ENCODE measurements at places on chromosomes 11 and 22. TPM values are rescaled to one million over a fixed set of nuclear protein-coding genes. Genes with fewer than 3 reads are reported as not detected.

The ALG9 gene
- polyA plus RNA-seq = 32.5 TPM

The ANGPTL5 gene
- polyA plus RNA-seq = 5.0 TPM

The SPECC1L gene
- polyA plus RNA-seq = 33.3 TPM

The BTG4 gene
- polyA plus RNA-seq = not detected

The FGF3 gene
- not detected for polyA plus RNA-seq

The MAJIN gene
- polyA plus RNA-seq = not detected

The KDM2A gene
- 115 TPM for polyA plus RNA-seq

The RTN3 gene
- 72.8 TPM for polyA plus RNA-seq

The NUP98 gene
- 40.7 TPM for polyA plus RNA-seq

The TYR gene
- 0.11 TPM for polyA plus RNA-seq

The PKDREJ gene
- polyA plus RNA-seq = 0.47 TPM

The CHADL gene
- 4.1 TPM for polyA plus RNA-seq

The SLC17A6 gene
- not detected for polyA plus RNA-seq

The ATXN10 gene
- 211 TPM for polyA plus RNA-seq

The FOSL1 gene
- polyA plus RNA-seq = 1.0 TPM

The BIRC3 gene
- not detected for polyA plus RNA-seq

The OR5T1 gene
- polyA plus RNA-seq = not detected

The OR8K3 gene
- not detected for polyA plus RNA-seq

The APOL5 gene
- polyA plus RNA-seq = 1.9 TPM

The RRP7A gene
- 19.2 TPM for polyA plus RNA-seq

The PATE4 gene
- polyA plus RNA-seq = not detected

The MRGPRE gene
- not detected for polyA plus RNA-seq

The CEND1 gene
- polyA plus RNA-seq = 0.77 TPM

The MRGPRF gene
- 26.1 TPM for polyA plus RNA-seq

The CRYBB2 gene
- polyA plus RNA-seq = not detected

The SPDYC gene
- not detected for polyA plus RNA-seq

The ENTHD1 gene
- not detected for polyA plus RNA-seq

The SERPING1 gene
- polyA plus RNA-seq = 132 TPM

The ASRGL1 gene
- 3.7 TPM for polyA plus RNA-seq

The PDGFD gene
- polyA plus RNA-seq = 17.5 TPM

The LIF gene
- polyA plus RNA-seq = 4.1 TPM

The TRIM22 gene
- polyA plus RNA-seq = 4.8 TPM

The XNDC1N gene
- 2.9 TPM for polyA plus RNA-seq

The OR6Q1 gene
- polyA plus RNA-seq = not detected

The FLRT1 gene
- polyA plus RNA-seq = 2.9 TPM
